Liver (tissue), 10 donors: ENCODE measurements at places on chromosomes 16 and 17. TPM values are rescaled to one million over a fixed set of nuclear protein-coding genes. Genes with fewer than 3 reads are reported as not detected.

GRCh38 chr16:23464196-23464595 lies 11.2 kb upstream of the COG7 start:
- no peak for DNase-seq

DNA sequence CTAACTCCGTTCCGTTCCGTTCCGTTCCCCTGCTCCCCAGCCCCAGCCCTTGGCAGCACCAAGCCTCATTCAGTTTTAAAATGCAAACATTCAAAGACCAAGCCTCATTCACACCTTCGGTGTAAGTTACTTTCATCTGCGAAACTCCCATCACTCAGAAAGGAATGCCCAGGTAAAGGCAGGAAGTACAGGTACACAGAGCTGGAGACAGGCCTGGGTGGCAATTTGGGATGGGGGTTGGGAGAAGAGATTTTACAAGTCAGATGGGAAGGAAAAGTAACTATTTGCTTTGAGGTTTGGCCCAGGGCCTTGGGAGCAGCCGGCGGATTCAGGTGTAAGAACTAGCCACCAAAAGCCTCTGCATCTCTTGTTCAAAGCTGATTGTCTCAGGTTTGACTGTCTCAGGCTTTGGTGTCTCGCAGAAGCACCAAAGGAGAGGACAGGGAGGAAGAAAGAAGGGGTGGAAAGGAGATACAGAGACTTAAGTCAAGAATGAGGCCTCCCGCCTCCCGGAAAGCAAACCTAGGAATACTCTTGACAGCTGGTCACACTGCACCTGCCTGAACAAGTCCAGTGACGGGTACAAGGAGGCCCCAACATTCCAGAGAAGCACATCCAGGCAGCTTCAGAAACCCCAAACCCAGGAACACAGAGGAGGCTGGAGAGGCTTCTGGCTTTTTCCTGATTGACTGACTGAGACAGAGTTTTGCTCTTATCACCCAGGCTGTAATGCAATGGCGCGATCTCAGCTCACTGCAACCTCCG lies 54.7 kb downstream of the NXN start:
- no peak for DNase-seq

- no peak for DNase-seq
Observed at GRCh38 chr16:30184891-30185682, 1.7 kb downstream of the CORO1A start.

DNA sequence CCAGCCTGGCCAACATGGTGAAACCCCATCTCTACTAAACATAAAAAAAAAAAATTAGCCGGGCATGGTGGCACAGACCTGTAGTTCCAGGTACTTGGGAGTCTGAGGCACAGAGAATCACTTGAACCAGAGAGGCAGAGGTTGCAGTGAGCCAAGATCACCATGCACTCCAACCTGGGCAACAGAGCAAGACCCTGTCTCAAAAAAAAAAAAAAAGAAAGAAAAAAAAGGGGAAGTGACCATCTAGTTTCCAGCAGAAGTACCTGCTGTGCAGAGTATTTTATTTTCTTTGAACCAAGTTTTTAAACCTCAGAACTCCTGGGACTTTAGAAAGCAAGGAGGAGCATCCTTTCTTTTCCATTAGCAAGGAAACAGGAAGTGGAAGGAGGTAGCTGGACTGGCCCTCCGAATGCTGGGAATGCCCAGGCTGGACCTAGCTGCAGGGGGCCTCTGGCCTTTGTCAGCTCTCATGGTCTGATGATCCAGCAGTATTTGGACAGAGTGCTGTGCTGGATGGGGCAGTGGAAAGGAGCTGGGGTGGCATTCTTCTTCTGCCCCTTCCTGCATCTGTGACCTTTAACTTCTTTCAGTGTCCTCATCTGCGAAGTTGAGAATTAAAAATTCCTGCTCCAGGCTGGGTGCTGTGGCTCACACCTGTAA lies 6.6 kb downstream of the GID4 start:
- DNase-seq = no peak

Gene CES3
- polyA plus RNA-seq = 12.3 TPM
